Daoy (cell line): ENCODE measurements at places on chromosomes 7 and 10. TPM values are rescaled to one million over a fixed set of nuclear protein-coding genes. Genes with fewer than 3 reads are reported as not detected.

The ADAMTS14 gene
- total RNA-seq = 0.06 TPM in 1 of 2 replicates, not detected in the other

The CPA4 gene
- 85.6 and 98.8 TPM in 2 replicates for total RNA-seq

The CDC14C gene
- total RNA-seq = not detected in 2 replicates

The MOGAT3 gene
- total RNA-seq = not detected in 2 replicates

The GNAT3 gene
- not detected in 2 replicates for total RNA-seq

The UNCX gene
- total RNA-seq = not detected in 2 replicates

The IPMK gene
- 3.0 and 3.9 TPM in 2 replicates for total RNA-seq

The SCD gene
- 45.2 and 46.5 TPM in 2 replicates for total RNA-seq

The IGFBP3 gene
- total RNA-seq = 201 and 265 TPM in 2 replicates

The TUBAL3 gene
- 0.23 and 0.54 TPM in 2 replicates for total RNA-seq

The SPAM1 gene
- not detected in 2 replicates for total RNA-seq

The CFAP69 gene
- 3.9 and 4.9 TPM in 2 replicates for total RNA-seq

The TAS2R4 gene
- total RNA-seq = 0.18 and 0.69 TPM in 2 replicates

The ELFN1 gene
- 0.15 and 1.1 TPM in 2 replicates for total RNA-seq

The SNX8 gene
- total RNA-seq = 10.3 and 20.6 TPM in 2 replicates

The SPDYE8 gene
- total RNA-seq = not detected in 2 replicates

The GNA12 gene
- total RNA-seq = 6.3 and 7.5 TPM in 2 replicates

The ADARB2 gene
- total RNA-seq = 0.11 and 0.39 TPM in 2 replicates

The ZNF33B gene
- 3.4 and 9.3 TPM in 2 replicates for total RNA-seq

The PSPH gene
- 113 and 129 TPM in 2 replicates for total RNA-seq

The FFAR4 gene
- total RNA-seq = not detected in 2 replicates

The RAB19 gene
- total RNA-seq = not detected in 2 replicates

The UCN3 gene
- total RNA-seq = not detected in 2 replicates

The LRRTM3 gene
- total RNA-seq = not detected in 2 replicates

The SLC13A1 gene
- not detected in 2 replicates for total RNA-seq

The AKR1C8 gene
- total RNA-seq = not detected in 2 replicates

The RSU1 gene
- total RNA-seq = 58.6 and 59.7 TPM in 2 replicates

The SPDYE5 gene
- not detected in 2 replicates for total RNA-seq

The GIMAP6 gene
- total RNA-seq = 1.8 and 1.9 TPM in 2 replicates

The JMJD1C gene
- 40.8 and 57.9 TPM in 2 replicates for total RNA-seq

The GRID1 gene
- total RNA-seq = not detected in 2 replicates

The TMEM184A gene
- 1.7 and 5.9 TPM in 2 replicates for total RNA-seq

The NYAP1 gene
- total RNA-seq = 0.06 TPM in 1 of 2 replicates, not detected in the other

The ABCB4 gene
- 0.27 and 1.5 TPM in 2 replicates for total RNA-seq

The MKRN1 gene
- 55.5 and 61.4 TPM in 2 replicates for total RNA-seq
